ENCODE measurements at places on chromosomes 5 and 9. TPM values are rescaled to one million over a fixed set of nuclear protein-coding genes. Genes with fewer than 3 reads are reported as not detected.

The PDCD1LG2 gene
- total RNA-seq = 2.2 TPM

The LMBRD2 gene
- 16.7 TPM for total RNA-seq

GRCh38 chr5:138803285-138803684, 50.1 kb downstream of the CTNNA1 start:
- ATAC-seq = no peak

GRCh38 chr5:149039506-149039905, 23.4 kb downstream of the SH3TC2 start:
- no peak for ATAC-seq

DNA sequence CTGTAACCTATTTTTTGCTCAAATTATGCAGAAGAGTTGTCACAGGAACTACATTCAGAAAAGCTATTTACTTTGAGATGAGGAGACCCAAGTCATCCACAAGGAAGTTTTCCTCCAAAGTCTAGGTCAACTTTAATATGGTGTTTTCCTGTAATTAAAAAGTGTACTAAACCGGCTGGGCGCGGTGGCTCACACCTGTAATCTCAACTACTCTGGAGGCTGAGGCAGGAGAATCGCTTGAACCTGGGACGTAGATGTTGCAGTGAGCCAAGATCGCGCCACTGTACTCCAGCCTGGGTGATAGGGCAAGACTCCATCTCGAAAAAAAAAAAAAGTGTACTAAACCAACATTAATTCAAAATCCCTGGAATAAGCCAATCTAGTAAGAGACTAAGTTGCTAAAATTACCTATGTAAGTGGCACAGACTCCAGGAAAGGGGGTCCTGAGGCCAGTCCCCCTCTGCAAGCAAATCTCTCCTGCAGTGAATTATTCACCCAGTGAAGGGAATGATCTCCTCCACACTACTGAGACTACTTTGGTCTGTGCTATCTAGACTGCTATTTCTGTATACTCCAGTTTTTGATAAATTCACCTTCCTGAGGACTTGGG, 38.9 kb downstream of the FNBP1 start:
- ATAC-seq = no peak

GRCh38 chr5:173734716-173735115, 118.3 kb upstream of the BOD1 start:
- no peak for ATAC-seq

DNA sequence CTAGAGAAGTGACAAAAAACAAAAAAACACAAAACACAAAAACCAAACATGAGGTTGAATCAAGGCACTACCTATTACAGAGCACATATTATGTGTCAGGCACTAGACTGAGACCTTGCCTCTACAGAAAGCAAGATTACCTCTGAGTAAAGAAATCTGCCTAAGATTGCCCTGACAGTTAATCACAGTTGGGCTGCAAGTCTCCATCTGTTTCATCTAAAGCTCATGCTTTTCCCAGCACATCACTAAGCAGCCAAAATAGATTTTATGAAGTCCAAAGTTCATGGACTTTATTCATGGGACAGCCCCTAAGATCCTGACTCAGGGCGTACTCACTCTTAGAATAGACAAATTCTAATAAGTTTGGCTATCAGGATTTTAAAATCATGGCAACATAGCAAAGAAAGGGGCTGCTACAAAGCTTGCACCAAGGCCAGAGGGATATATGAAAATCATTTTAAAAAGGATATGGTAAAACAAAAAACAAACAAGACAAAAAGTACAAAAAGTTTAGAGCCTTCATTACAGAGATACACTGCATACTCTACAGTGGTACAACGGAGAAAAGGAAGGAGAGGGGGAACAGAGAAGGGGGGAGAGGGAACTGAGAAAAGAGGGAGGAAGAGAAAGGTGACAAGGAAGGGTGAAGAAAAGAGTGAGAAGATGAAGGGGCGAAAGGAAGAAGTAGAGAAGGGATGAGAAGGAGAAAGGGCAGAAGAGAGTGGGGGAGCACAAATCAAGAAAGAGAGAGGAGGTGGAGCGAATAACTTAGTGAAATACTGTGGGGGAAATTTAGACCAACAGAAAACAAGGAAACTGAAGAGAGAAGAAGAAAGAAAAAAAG, 58.2 kb downstream of the RICTOR start:
- peak; percentile 53 for ATAC-seq

GRCh38 chr5:78573318-78573717, 75.3 kb downstream of the LHFPL2 start:
- ATAC-seq = no peak

DNA sequence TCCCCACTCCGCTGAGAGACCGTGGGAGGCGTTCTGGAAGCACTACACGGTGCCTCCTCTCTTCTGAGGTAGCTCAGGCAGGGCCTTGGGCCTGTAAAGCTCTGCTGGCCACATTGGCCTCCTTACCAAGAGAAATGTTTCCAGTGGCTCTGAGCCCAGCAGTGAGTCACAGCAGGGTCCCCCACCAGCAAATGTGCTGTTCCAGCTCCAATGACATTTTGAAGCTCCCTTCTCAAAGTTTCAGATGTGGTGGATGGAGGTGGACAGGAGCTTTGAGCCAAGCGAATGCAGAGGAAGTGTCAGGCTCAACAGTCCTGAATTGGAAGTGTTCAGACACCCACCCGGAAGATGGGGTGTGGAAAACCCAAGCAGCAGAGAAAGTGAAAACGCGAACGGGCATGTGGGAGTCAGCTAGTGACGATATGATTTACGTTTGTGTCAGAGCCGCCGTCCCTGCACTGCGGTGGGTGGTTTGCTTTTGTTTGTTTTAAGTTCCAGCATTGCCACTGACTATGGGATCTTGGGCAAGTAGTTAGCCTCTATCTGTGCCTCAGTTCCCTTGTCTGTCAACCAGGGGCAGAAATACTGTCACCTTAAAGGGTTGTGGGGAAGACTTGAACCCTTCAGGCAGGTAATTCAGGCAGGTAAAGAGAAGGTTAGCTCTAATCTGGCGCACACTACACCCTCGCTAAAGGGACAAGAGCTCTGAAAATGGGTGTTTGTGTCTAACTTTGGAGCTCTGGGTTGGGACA, 38.2 kb downstream of the C5orf15 start:
- ATAC-seq = no peak
